HFFc6 (cell line): ENCODE measurements at places on chromosomes 12 and 14. TPM values are rescaled to one million over a fixed set of nuclear protein-coding genes. Genes with fewer than 3 reads are reported as not detected.

Gene IL31
- not detected in 3 replicates for total RNA-seq

GRCh38 chr12:50018968-50019367 is 6.3 kb downstream of the RACGAP1 start:
- DNase-seq: no peak
- peak overlapping the region; percentile 13; the same call in 1 of the 2 replicates for H3K4me3 ChIP-seq
- peak overlapping the region; percentile 90 for H3K27ac ChIP-seq
- H3K4me1 ChIP-seq: peaks cover 75% of the 10 kb centered on the region
- peaks cover 15% of the 10 kb centered on the region for H3K36me3 ChIP-seq
- no peaks in the 10 kb centered on the region; the same call in 1 of the 2 replicates for H3K27me3 ChIP-seq

- no peaks in the 10 kb centered on the region for H3K36me3 ChIP-seq
- H3K27me3 ChIP-seq: no peaks in the 10 kb centered on the region
- H3K4me3 ChIP-seq: 0 out of 2 replicates have a peak overlapping the region, but pooled peaks have one; percentile 16
- peaks cover 40% of the 10 kb centered on the region for H3K4me1 ChIP-seq
- peak overlapping the region; percentile 92 for H3K27ac ChIP-seq
- peak; percentile 43 for DNase-seq
Measured at GRCh38 chr12:76010732-76011458, 20.7 kb downstream of the PHLDA1 start.

GRCh38 chr14:81170829-81171195 is 49.9 kb downstream of the GTF2A1 start:
- peak overlapping the region; percentile 94 for H3K4me3 ChIP-seq
- no peaks in the 10 kb centered on the region for H3K27me3 ChIP-seq
- H3K27ac ChIP-seq: peak overlapping the region; percentile 96
- H3K4me1 ChIP-seq: peaks cover 44% of the 10 kb centered on the region
- peaks cover 5% of the 10 kb centered on the region for H3K36me3 ChIP-seq

Gene ACOT6
- total RNA-seq: not detected in 2 replicates

DNA sequence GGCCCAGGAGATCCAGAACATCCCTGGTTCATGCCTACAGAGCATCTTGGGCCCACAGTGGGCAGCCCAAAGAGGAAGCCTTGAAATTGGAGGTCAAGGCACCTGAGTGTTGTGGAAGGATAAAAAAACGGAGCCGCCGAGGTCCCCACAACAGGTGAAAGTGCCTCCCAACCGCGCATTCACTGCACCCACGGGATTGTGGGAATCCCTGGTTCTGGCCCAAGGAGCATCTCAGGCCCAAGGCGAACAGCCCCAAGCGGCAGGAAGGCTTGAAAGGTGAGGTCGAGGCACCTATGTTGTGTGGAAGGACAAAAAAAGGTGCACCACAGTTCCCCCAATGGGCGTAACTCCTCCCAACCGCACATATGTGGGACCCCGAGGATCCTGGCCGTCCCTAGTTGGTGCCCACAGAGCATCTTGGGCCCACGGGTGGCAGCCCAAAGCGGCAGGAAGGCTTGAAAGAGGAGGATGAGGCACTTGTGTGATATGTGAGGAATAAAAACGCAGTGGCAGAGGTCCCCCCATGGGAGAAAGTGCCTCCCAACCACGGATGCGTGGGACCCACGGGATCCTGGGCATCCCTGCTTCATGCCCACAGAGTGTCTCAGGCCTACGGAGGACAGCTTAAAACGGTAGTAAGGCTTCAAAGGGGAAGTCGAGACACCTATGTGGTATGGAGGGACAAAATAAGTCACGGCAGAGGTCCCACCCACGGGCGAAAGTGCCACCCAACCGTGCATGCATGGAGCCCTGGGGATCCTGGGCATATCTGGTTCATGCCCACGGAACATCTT is 583.9 kb downstream of the ALG10 start:
- H3K4me1 ChIP-seq: no peaks in the 10 kb centered on the region
- H3K4me3 ChIP-seq: no peak overlapping the region
- no peak for DNase-seq
- H3K36me3 ChIP-seq: 0 out of 2 replicates have a peak, but pooled peaks cover 4% of the 10 kb centered on the region

GRCh38 chr12:8698132-8698851 is 501 bp downstream of the RIMKLB start:
- 0 out of 2 replicates have a peak, but pooled peaks cover 4% of the 10 kb centered on the region for H3K36me3 ChIP-seq
- H3K27me3 ChIP-seq: peaks cover 3% of the 10 kb centered on the region
- peak; percentile 7 for DNase-seq
- peak overlapping the region; percentile 86 for H3K27ac ChIP-seq
- H3K4me3 ChIP-seq: peak overlapping the region; percentile 85

Gene STON2
- not detected in 3 replicates for total RNA-seq

GRCh38 chr14:99023371-99023770 is 248.6 kb downstream of the BCL11B start:
- DNase-seq: no peak
- peaks cover 3% of the 10 kb centered on the region for H3K27me3 ChIP-seq
- H3K36me3 ChIP-seq: no peaks in the 10 kb centered on the region
- H3K4me3 ChIP-seq: no peak overlapping the region
- H3K27ac ChIP-seq: no peak overlapping the region
- no peaks in the 10 kb centered on the region for H3K4me1 ChIP-seq

Gene DHRS2
- total RNA-seq: 0.18 to 0.67 TPM (median 0.31 TPM) in 3 replicates

Gene DEGS2
- total RNA-seq: not detected in 3 replicates

- no peak for DNase-seq
- peaks cover 4% of the 10 kb centered on the region; the same call in 1 of the 2 replicates for H3K4me1 ChIP-seq
- no peaks in the 10 kb centered on the region for H3K36me3 ChIP-seq
- H3K4me3 ChIP-seq: no peak overlapping the region
- no peak overlapping the region for H3K27ac ChIP-seq
Measured at GRCh38 chr14:100708425-100709288, 18.0 kb upstream of the DLK1 start.

DNA sequence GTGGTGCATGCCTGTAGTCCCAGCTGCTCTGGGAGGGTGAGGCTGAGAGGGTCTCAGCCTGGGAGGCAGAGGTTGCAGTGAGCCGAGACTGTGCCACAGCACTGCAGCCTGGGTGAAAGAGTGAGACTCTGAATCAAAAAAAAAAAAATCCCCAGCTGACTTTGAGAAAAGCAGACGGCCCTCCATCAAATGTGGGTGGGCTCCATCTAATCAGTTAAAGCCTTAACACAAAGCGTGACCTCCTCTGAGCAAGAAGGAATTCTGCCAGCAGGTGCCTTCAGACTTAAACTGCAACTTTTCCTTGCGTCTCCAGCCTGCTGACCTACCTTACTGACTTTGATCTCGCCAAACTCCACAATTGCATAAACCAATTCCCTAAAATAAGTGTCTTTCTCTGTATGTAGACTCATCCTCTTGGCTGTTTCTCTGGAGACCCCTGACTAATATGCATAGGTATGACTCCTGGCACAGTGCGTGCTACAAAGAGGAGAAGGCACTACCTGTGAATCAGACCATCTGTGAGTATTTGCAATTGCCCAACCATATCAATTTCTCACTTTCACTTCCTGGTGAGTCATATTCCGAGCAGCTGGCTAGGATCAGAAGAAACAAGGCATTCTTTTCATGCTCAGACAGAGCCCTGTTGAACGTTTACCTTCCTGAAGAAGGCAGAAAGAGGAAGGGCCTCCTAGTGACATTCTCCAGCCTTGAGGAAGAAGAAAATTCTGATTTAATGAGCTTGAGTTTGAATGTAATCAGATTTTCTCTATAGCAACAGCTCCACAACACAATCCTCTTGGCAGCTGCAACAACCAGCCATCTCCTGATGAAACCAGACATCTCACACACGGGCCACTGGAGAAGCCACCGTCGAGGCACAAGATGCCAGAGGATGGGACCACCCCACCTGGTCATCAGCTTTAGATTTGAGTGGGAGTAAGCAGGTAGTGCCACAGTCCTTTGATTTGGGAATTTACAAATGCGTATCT is 54.3 kb downstream of the CLMN start:
- peaks cover 3% of the 10 kb centered on the region; the same call in 1 of the 2 replicates for H3K27me3 ChIP-seq
- no peak overlapping the region for H3K4me3 ChIP-seq
- no peaks in the 10 kb centered on the region for H3K36me3 ChIP-seq
- H3K4me1 ChIP-seq: peaks cover 8% of the 10 kb centered on the region
- H3K27ac ChIP-seq: peak overlapping the region; percentile 8; the same call in 1 of the 2 replicates
- peak; percentile 66 for DNase-seq
